Small intestine (tissue), 16 donors: ENCODE measurements at places on chromosomes 4 and X. TPM values are rescaled to one million over a fixed set of nuclear protein-coding genes. Genes with fewer than 3 reads are reported as not detected.

DNA sequence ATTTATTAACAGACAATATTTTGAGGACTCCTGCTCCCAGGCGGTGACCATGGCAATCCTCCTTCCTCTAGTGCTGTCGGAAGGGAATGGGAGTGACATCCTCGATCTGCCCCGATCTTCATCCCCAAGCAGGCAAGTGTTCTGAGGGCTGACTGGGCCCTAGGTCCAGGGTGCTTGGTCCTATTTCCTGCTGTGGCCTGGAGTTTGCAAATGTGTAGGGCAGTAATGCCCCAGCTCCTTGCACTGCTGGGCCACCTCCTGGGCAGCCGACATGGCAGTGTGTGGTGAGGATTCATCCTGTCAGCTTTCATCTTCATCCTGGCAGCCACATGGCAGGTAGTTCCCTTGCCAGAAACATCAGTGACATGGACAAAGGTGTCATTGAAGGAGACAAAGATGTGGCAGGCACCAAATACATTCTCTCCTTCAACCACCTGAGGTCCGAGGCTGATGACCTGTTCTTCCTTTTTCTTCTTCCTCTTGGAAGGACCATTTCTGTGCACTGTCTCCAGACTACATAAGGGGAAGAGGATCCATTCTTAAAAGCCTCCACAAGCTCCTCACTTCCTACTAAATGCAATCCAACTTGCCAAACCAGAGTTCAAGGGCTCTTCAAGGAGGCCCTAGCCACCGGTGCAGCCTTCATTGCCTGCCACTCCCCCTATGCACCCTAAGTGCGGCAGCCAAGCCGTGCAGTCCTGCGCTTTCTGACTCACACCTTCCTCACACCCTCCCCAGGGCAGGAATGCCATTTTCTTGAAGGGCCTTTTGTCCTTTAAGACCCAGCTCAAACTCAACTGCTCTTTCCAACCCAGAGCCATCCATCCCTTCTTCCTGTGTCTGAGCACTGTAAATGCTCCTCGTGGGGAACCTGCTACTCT lies 65.7 kb downstream of the TMEM154 start:
- H3K36me3 ChIP-seq = no peaks in the 10 kb centered on the region
- no peak for DNase-seq
- no peak overlapping the region for H3K4me3 ChIP-seq
- no peak overlapping the region for H3K27ac ChIP-seq

DNA sequence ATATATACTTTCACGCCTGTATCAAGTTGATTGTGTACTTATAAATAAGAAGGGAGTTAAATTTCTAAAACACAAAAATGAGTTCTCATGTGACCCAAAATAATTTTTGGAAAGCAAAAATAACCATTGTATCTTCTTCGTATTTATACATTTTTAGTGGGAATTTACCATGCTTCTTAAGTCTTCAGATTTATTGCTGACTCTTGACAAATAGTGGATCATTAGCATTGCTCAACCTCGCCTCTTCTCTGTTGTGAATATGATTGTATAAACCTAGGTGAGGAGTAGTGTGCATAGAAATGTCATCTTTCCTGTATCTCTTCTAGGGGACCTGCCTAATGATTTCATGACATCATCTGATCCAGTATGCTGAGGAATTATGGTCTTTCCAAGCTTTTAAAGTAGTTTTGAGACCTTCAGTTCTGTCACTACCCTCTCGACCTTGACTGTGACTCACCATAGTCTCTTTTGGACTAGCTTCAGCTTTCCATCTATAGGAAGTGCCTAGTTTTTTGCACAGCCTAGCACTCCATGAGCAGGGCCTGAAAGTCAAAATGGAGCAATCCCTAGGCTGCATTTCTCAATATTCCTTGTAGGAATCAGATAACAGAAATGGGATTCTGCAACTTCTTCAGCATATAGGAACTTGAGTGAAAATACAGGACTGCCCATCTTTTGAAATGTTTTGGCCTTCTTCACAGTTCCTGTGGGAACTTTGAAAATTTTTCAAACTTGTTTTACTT lies 157.6 kb downstream of the ARX start:
- H3K4me3 ChIP-seq = no peak overlapping the region
- no peak for DNase-seq
- no peaks in the 10 kb centered on the region for H3K4me1 ChIP-seq
- H3K27ac ChIP-seq = no peak overlapping the region

DNA sequence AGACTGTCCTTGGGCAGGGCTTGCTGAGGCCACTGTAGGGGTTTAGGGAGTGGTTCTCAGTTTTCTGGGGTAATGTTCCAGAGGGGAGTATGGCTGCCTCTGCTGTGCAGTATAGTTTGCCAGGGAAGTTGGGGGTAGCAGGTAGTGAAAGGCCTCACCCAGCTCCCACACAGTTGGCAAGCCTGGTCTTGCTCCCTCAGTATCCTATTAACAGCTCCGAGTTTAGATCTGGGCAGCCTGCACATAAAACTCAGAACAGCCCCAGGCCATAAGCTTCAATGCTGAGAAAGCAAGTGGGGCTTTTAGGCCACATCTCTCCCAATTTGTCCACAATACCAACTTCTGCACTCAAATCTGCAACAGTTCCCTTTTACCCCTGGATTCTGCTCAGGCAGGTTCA lies 205.2 kb downstream of the GALNTL6 start:
- H3K27me3 ChIP-seq = no peaks in the 10 kb centered on the region
- H3K4me3 ChIP-seq = no peak overlapping the region
- H3K36me3 ChIP-seq = no peaks in the 10 kb centered on the region
- no peak overlapping the region for H3K27ac ChIP-seq

Gene PLP1
- not detected for polyA plus RNA-seq

Gene GUCY1B1
- 0.67 TPM for polyA plus RNA-seq

Gene ZNF182
- polyA plus RNA-seq = 2.0 TPM

DNA sequence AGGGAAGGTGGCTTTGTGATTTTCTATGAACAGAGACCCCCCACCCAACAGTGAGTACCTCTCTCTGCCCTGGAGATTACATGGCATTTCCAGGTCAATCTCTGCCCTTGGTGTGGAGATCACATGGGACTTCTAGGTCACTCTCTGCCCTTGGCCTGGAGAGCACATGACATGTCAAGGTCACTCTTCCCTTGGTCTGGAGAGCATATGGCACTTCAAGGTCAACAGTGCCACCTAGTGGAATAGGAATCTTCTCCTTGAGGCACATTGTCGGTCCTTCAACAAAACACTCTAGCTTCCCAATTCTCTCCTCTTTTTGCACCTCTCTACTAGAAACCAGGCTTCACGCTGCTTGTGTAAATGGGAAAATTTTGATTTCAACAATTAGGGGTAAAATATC lies 66.2 kb upstream of the TACR3 start:
- no peaks in the 10 kb centered on the region for H3K36me3 ChIP-seq
- H3K4me3 ChIP-seq = no peak overlapping the region
- H3K4me1 ChIP-seq = no peaks in the 10 kb centered on the region
- no peaks in the 10 kb centered on the region for H3K27me3 ChIP-seq

DNA sequence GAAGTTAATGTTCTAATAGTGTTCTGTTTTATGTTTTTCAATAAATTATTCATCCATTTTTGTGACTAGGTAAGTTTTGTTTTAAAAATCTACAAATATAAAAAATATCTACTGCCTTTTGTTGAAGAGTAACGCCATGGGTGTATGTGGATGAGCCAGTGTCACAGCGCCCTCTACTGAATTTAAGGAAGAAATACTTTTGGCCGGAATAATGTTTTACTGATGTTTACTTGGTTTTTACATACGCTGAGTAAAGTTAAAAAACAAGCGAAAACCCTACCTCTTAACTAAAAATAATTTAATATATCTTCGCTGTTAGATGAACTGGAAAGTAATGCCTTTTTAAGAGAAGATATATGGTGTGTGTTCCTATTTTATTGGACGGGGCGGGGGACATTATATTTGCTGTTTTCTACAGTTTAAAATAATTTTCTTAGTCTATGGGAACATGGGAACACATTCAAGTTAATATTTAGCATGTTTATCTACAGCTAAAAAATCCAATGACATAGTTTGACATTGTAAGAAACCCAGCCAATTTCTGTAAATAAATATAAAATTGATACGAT lies 86.1 kb downstream of the CPE start:
- no peak overlapping the region for H3K4me3 ChIP-seq
- no peaks in the 10 kb centered on the region for H3K4me1 ChIP-seq
- H3K36me3 ChIP-seq = no peaks in the 10 kb centered on the region

DNA sequence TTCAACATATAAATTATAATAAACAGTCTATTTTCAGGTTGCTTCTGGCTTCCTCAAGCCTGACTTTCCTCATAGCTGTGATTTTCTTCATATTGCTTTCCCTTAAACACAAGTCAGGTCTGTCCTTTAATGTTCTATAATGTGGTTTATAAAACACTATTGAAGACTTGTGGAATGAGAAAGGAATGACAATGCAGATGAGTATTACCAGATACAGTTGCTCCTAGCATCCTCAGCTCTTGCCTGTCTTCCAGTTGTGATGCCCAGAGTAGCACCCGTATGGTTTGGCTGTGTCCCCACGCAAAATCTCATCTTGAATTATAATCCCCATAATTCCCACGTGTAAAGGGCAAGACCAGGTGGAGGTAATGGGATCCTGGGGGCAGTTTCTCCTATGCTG lies 265.7 kb upstream of the BOD1L1 start:
- no peak for DNase-seq
- no peaks in the 10 kb centered on the region for H3K27me3 ChIP-seq
- no peak overlapping the region for H3K27ac ChIP-seq
- no peak overlapping the region for H3K4me3 ChIP-seq

DNA sequence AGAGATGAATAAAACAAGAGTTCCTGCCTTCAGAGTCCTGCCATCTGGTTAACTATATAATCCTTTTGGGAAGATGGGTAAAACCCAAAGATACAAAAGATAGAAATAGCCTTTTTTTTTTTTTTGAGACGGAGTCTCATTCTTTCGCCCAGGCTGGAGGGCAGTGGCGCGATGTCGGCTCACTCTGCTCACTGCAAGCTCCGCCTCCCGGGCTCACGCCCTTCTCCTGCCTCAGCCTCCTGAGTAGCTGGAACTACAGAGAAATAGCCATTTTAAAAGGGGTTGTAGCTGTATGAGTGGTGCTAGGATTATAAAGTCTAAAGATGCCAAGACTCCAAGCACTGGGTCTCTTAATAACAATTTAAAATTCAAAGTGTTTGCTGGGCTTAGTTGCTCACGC lies 97.2 kb downstream of the KDR start:
- H3K27ac ChIP-seq = no peak overlapping the region
- DNase-seq = no peak
- no peak overlapping the region for H3K4me3 ChIP-seq

GRCh38 chr4:147769386-147769785 lies 37.5 kb downstream of the ARHGAP10 start:
- no peaks in the 10 kb centered on the region for H3K36me3 ChIP-seq
- no peak overlapping the region for H3K27ac ChIP-seq
- no peak overlapping the region for H3K4me3 ChIP-seq

DNA sequence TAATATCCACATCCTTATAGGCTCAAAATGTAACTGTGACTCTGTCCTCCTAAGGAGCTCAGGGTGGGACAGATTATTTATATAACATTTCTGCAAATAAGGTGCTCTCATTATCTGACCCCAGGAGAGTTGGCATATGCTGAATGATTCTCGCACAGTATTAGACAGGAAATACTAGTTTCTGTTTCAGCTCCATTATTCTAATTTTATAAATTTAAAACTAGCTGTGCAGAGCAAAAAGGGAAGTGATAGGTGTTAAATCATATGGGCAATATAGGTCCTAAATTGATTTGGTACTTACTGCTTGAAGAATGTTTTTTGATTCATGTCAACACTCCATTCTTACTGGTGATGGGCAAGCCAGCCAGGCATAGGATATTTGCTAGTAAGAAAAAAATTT lies 141.5 kb downstream of the GLRA2 start:
- no peak overlapping the region for H3K4me3 ChIP-seq
- no peaks in the 10 kb centered on the region for H3K27me3 ChIP-seq
- H3K27ac ChIP-seq = no peak overlapping the region
- DNase-seq = no peak

DNA sequence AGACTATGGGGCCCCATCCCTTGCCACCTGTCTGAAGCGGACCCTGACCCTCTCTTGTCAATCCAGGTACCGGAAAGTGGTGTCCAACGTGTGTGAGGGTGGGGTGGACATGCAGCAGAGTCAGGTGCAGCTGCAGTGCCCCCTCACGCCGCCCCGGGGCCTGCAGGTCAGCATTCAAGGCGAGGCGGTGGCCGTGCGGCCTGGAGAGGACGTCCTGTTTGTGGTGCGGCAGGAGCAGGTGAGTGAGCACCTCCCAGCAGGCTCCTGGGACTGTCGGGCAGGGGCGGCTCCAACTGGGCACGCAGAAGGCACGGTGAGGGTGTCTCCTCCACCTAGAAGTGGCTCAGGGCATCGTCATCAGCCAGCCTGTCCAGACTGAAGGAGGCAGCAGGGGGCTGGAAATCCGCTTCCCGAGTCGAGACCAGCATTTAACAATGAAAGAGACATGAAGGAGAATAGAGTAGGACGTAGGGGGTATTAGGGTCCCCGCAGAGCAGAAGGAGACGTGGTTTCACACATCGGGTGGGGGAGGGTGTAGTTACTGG lies 221.6 kb downstream of the AFAP1 start:
- H3K27me3 ChIP-seq = peaks cover 14% of the 10 kb centered on the region
- DNase-seq = no peak
- no peaks in the 10 kb centered on the region for H3K4me1 ChIP-seq
- H3K27ac ChIP-seq = no peak overlapping the region

DNA sequence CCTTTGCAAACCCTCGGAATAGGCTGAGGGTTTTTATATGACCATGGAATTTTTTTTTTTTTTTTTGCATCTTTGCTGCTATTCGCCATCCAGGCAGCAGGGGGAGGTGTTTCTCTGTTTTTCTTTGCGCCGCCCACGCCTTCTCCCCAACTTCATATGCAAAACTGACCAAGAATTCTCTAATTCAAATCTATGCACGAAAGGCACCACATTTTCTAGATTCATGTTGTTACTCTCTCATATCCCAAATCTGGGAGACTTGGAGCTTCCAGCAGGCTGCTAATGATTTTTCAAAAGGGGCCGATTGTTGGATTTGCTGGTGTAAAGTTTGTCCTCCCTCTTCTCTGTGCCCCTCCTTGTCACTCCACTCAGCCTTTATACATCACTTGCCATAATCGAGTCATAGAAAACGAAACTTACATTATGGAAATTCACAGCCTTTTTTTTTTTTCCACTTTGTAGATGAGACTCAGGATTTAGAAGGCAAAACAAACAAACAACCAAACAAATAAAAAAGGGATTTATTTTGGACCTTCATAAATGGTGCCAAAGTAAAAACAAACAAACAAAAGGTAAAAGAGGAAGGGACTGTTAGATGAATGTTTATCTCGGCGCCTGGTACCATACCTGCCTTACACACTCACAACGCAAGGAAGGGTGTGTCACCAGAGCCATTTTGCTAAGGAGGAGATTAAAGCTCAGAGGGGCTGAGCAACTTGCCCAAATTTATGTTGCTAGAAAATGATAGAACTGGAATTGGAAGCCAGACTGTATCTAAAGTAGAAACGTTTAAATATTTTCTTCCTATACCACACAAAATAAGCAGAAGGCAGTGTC lies 29.3 kb upstream of the BOD1L1 start:
- peak; percentile 71 for DNase-seq
- H3K4me1 ChIP-seq = peaks cover 3% of the 10 kb centered on the region
- H3K36me3 ChIP-seq = no peaks in the 10 kb centered on the region
- H3K4me3 ChIP-seq = peak overlapping the region; percentile 21

GRCh38 chrX:131987252-131987651 lies 35.9 kb upstream of the STK26 start:
- H3K4me1 ChIP-seq = no peaks in the 10 kb centered on the region
- H3K27me3 ChIP-seq = no peaks in the 10 kb centered on the region
- H3K36me3 ChIP-seq = no peaks in the 10 kb centered on the region
- DNase-seq = no peak

- DNase-seq = peak; percentile 40
- H3K27me3 ChIP-seq = peaks cover 4% of the 10 kb centered on the region
- peak overlapping the region; percentile 63 for H3K4me3 ChIP-seq
- peaks cover 4% of the 10 kb centered on the region for H3K4me1 ChIP-seq
Observed at GRCh38 chr4:165873298-165874071, 448 bp downstream of the TLL1 start.
